Adipose tissue (tissue), 3 donors: ENCODE measurements at places on chromosomes 3 and 15. TPM values are rescaled to one million over a fixed set of nuclear protein-coding genes. Genes with fewer than 3 reads are reported as not detected.

The LRTM1 gene
- not detected for polyA plus RNA-seq

The BRK1 gene
- polyA plus RNA-seq: 80.1 TPM

The WDR49 gene
- polyA plus RNA-seq: 0.16 TPM

The AADAC gene
- polyA plus RNA-seq: 3.4 TPM

The ANXA2 gene
- polyA plus RNA-seq: 269 TPM

The USP19 gene
- polyA plus RNA-seq: 29.8 TPM
